ENCODE measurements at places on chromosomes 6 and 20. TPM values are rescaled to one million over a fixed set of nuclear protein-coding genes. Genes with fewer than 3 reads are reported as not detected.

DNA sequence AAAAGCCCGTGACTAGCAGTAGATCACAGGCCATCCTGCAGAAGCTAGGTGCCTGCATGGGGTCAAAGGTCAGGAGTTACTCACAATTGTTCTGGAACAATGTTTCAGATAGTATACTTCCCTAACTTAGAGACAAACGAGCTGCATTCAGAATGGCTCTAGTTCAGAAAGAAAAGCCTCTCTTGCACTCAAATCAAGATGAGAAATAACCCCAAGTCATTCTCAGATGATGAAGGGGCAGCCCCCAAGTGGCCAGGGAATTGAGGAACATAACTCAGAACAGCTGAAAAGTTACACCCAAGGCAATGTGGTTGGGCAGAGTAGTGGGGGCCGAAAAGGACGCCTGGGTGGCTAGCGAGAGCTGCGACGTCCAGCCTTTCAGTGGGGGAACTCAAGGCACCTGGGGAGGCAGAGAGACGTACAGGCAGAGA lies 27.8 kb downstream of the FYN start:
- no peak for DNase-seq

GRCh38 chr20:13111249-13111911 lies 102.6 kb downstream of the SPTLC3 start:
- no peak for DNase-seq

- no peak for DNase-seq
Observed at GRCh38 chr20:50321797-50322480, 131.3 kb downstream of the CEBPB start.

DNA sequence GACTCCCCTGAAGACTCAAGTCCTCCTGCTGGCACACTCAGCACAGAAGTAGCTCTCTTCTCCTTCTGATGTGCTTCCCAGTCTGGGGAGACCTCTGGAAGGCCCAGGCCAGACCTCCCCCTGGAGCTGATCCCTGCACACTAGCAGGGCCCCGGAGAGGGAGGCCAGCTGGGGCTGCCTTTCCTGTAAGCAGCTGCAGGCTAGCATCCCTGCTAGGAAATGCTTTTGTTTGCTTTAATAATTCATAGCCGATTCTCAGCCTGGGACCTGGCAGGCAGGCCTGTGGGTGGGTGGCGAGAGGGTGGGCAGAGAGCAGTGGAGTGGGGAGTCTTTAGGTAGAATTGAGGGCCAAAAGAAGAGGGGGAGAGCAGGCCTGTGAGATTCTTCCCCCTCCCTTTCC lies 5.2 kb downstream of the EBF4 start:
- no peak for DNase-seq

RGL2 gene
- total RNA-seq: 64.6 TPM

SLC17A9 gene
- total RNA-seq: 4.8 TPM

GRCh38 chr6:167258646-167259045 lies 32.5 kb upstream of the UNC93A start:
- DNase-seq: no peak

All from mucosa of descending colon (tissue), 3 donors.